ENCODE measurements at places on chromosomes 5 and 9.

DNA sequence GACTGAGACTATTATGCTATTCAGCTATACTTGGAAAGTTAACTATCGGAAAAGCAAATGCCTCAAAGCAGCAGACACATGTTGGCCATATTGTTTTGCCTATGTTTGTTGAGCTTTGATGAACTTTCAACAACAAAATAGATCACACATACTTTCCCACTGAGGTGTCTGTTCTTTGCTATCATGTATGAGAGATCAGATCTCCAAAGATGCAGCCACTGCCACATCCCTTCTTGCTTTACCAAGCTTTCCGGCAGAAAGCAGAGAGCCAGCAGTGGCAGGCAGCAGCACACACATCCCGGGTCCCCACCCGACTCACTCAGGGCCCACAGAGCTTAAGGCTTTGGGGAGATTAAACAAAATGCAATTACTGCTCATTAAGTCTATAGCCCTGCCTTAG, 18.8 kb downstream of the ZBTB5 start:
- DNase-seq: no peak

GRCh38 chr9:125521462-125522327, 185.3 kb downstream of the MAPKAP1 start:
- DNase-seq: no peak

DNA sequence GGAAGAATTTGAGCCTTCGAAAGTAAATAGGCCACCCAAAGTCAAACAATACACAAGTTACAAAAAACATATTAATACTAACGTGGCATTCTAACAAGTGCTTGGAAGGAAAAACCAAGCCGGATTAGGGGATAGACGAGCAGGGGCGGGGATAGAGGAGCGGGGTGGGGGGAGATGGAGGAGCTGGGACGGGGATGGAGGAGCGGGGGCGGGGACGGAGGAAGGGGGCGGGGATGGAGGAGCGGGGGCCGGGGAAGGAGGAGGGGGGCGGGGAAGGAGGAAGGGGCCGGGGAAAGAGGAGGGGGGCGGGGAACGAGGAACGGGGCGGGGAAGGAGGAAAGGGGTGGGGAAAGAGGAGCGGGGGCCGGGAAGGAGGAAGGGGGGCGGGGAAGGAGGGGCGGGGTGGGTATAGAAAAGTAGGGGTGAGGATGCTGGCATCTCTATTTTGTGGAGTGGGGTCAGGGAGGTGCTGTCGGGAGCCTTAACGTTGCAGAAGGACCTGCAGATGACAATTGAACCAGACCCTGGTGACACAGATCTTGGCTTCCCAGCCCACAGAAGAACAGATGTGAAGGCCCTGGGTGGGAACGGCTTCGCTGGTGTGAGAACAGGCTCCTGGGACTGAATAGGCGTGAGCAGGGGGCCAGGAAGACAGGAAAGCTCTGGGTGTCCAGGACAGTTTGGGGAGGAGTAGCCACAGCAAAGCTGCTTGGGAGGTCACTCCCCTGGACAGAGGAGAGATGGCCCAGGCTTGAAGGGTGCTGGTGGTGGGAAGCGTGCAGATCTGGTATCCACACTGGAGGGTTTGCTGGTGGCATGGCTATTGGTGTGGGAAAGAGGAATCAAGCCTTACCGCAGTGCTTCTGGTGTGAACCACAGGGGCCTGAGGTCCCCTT, 233.3 kb upstream of the DAP start:
- no peak for DNase-seq

DNA sequence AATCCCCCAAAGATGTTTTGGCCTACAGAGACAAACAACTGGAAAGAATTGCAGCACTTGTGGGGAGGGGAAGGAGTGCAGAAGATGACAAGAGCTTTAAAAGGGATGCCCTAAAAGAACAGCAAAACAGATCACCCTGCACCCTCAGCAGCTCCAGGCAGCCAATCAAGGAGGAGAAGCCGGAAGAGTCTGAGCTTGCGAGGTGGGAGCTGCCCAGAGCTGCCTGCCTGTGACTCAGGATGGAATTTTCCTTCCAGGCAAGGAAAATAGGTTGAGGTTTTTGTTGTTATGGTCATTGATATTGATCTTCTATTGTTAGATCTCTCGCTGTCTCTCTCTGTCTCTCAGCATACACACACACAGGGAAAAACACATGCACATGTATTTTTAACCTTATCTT, 70.3 kb upstream of the MAP1B start:
- DNase-seq: no peak

DNA sequence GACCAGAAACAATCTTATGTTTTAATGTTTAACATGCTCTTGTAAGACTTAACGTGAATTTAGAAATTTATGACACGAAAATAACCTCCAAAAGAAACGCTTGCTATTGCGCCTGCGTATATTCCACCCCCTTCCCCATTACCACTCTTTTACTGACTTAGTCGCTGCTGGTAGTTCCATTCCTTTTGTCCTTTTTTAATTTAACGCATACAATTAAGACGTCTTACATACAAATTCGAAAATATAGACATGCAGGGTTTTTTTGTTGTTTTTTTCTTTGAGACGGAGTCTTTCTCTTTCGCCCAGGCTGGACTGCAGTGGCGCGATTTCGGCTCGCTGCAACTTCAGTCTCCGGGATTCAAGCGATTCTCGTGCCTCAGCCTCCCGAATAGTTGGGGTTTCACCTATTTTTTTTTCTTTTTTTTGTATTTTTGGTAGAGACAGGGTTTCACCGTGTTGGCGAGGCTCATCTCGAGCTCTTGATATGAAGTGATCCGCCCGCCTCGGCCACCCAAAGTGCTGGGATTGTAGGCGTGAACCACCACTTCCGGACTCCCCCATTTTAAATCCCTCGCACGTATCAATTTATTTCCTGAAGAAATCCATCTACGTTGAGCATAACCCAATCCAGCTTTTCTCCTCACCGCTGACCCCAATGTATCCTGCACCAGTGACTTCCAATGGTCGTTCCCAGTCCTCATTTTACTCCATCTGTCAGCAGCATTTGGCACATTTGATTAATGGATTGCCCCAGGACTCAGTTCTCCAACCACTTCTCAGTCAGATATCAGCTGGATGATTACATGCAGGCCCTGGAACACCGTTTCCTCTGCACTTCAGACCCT, 684 bp upstream of the MED7 start:
- peak; percentile 32 for DNase-seq

- DNase-seq: no peak
Measured at GRCh38 chr5:111165058-111165457, 59.1 kb upstream of the CAMK4 start.

- no peak for DNase-seq
Measured at GRCh38 chr5:68534131-68534940, 318.8 kb downstream of the PIK3R1 start.

DNA sequence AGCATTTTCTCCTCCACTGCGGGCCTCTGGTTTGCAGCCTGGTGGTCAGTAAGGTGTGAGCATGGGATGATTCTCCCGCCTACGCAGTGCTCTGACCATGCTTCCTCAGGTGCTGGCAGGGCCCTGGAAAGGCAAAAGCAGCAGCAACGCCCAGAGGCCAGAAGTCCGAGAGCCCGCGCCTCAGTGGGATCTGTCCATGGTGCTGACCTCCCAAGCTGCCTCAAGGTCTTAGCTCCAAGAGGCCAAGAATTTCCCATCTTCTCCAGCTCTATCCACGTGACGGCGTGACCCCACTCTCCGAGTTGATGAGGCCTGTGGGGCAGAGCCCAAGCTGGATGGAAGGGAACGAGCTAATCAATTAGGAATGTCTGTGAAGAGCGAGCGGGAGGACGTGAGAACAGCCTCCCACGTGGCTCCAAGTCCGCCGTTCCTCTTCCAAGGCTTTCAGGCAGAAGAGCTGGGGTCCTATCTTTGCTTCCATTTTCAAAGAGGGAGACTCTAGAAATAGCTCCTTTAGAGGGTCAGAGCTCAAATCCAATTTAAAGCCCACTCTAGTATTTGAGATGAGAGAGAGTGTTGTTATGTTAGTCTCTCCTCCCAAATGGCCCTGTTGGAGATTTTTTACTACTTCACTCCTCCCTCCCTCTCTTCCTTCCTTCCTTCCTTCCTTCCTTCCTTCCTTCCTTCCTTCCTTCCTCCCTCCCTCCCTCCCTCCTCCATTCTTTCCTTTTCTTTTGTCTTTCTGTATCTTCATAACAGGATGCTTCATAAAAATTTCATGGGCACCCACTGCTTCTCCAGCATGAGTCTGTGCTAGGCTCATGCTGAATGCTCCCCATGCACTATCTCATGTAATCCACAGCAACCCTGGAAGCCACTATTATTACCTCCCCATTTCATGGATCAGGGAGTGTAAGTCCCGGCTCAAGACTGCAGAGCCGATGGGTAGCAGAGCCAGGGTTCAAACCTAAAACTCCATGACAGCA, 69.3 kb downstream of the OLFM1 start:
- DNase-seq: peak; percentile 6

GRCh38 chr9:100443781-100444768, 17.1 kb downstream of the MSANTD3 start:
- DNase-seq: no peak

DNA sequence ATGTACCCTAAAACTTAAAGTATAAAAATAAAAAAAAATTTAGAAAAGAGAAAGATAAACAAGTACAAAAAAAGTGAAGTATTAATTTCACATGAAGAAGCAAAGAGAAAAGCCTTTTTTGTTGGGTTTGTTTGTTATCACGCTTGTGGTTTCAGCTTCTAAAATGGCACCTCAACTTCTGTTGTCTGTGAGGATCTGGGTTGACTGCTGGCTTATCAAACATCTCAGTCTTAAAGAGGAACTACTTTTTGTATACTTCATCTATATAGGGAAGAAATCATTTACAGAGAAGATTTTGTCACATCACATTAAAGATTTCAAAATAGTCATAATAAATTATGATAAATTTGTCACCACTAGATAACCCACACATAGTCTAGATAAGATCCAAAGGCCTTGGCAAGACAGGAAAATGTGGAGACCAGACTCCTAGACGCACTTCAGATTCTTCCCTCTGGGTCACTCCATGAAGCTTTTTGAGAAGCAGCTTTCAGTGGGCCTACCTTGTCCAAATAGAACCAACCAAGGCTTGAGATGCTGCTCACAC, 8.8 kb upstream of the ADGRV1 start:
- DNase-seq: no peak

DNA sequence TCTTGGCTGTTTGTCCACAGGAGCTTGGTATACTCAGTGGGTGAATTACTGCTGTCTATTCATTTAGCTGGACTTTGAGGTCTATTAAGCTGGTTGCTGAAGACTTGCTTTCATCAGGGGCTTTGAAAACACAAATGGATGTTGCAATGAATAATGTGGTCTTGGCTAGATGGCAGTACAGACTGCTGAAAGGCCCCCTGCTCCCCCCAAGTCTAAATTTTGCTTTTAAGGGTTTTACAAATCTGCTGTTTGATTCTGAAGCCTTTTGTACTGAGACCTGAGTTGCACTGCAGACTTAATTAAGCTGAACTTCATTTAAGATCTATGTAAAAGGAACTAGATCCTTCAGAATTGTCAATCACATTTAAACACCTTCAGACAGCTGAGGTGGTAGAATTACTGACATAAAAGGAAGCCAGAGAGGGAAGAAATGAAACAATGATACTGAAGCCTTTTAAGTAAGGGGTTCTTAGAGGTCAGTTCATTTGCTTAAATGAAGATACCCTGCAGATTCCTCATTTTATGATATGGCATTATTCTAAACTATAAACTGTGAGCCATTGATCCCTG, 37.3 kb downstream of the KCTD16 start:
- no peak for DNase-seq

GRCh38 chr9:90523958-90524357, 118.7 kb downstream of the DIRAS2 start:
- no peak for DNase-seq

- DNase-seq: no peak
Measured at GRCh38 chr9:133361507-133362092, 5.2 kb downstream of the SURF2 start.

DNA sequence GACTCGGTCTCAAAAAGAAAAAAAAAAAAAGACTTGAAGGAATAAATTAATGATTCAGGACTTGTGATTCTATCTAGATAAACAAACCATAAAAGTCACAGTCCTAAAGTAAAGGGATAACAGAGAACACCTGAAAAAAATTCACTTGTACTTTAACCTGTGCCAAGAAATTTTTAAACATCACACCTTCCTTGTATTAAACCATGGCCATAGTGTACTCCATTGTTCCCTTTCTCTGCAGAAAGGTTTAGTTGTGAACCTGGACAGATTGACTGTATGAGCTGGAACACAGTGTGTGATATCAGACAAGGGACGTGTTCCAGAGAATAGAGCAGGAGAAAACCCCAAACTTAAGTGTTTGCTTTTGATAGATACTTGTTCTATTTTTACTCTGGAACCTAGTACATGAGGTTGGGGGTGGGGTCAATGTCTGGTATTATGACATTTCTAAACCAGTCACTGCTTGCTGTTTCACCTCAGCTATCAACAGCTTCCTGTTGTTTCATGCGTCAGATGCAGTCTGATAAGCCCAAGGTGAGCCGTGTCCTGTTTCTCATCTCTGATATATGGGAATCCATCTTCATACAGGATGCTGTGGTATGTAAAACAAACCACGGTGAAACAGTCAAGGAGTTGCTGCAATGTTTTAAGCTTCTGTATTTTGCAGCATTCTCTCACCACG, 62.5 kb upstream of the ITGA1 start:
- peak; percentile 6 for DNase-seq

DNA sequence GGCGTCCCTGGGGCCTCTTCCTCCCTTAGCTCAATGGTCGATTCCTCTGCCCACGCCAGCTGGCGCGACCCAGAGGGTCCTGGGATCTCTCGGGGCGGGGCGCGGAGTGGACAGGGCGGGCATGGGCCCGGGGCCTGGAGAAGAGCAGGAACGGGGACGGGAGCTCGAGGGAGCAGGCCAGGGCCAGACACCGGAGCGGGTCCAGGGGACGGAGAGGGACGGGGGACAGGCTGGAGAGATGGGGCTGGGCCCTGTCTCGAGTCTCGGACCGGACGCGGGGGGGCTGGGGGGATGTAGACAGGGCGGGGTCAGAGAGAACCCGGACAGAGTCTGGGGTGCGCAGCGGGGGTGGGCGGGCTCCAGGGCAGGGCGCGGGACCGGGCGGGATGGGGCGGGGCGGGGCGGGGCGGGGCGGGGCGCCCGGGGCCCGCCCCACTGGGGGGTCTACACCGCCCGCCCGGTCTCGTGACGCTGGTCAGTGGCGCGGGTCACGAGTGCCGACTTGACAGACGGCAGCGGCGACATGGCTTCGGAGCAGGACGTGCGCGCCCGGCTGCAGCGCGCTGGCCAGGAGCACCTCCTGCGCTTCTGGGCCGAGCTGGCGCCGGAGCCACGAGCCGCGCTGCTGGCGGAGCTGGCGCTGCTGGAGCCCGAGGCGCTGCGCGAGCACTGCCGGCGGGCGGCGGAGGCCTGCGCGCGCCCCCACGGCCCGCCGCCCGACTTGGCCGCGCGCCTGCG, at the start of gene UAP1L1:
TSS of gene UAP1L1 (plus strand) at position 508 of the 738 bp plus-strand sequence. CDS start at position 524, 16 bp downstream.
- DNase-seq: peak; percentile 41

DNA sequence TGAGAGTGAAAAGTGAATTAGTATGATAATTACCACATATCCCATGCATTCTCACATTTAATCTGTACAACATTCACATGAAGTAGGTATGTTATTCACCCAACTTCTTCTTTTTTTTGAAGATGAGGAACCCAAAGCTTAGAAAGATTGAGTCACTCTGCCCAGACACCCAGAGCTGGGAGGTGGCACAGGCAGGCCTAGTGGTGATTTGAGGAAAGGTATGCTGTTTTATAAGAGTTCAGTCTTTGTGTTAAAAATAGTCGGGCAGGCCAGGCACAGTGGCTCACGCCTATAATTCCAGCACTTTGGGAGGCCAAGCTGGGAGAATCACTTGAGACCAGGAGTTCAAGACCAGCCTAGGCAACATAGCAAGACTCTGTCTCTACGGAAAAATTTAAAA, 285.3 kb downstream of the NR3C1 start:
- DNase-seq: no peak

- no peak for DNase-seq
Measured at GRCh38 chr5:41842777-41843176, 27.4 kb downstream of the OXCT1 start.

Measured in stimulated activated CD4-positive, alpha-beta T cell treated with anti-CD3 and anti-CD28 coated beads, Interleukin-12 subunit alpha, Interleukin-12 subunit beta, amount 100 ng/mL, for 4 hours (primary cell).